Midbrain (tissue), 1 donor: ENCODE measurements at places on chromosomes 3 and 15.

- no peak for DNase-seq
These were observed 262.7 kb downstream of the MEX3B start for GRCh38 chr15:81783076-81783475.

- no peak for DNase-seq
These were observed 20.9 kb downstream of the CXCR6 start for GRCh38 chr3:45964139-45964538.

DNA sequence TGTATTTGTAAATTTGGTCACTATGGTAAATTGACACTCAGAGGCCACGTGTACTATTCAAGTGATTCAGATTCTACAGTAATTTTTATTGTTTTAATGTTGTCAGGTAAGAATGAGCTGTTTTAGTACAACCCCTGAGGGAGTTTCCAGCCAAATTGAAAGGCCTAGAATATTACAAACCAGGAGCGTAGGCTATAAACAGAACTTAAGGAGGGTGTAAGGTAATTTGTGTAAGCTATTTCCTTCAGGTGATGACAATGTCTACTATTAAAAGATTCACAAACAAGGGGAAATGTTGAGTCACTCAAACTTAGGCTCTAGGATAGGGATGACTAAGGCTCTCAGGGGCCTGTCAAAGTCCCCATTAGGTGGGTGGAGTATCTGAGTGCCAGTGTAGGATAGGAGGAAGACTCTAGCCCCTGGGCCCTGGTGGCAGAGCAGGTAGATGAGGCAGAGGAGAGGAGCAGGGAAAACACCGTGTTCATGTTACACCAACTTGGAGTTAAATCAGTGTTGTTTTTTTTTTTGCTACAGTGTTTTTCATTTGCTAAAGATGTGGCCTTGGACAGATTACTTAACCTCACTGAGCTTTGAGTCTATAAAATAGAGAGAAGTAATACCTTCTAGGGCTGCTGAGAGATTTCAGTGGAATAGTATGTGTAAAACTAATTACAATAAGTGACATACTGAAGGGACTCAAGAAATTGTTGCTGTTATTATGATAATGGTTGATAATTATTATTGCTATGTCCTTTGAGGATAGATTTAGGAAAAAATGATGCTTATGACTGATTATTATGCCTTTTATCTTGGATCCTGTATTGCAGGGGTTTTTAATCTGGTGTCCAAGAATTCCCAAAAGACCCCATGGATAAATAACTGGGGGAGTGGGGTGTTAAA is 10.3 kb downstream of the TM4SF1 start:
- no peak for DNase-seq

DNA sequence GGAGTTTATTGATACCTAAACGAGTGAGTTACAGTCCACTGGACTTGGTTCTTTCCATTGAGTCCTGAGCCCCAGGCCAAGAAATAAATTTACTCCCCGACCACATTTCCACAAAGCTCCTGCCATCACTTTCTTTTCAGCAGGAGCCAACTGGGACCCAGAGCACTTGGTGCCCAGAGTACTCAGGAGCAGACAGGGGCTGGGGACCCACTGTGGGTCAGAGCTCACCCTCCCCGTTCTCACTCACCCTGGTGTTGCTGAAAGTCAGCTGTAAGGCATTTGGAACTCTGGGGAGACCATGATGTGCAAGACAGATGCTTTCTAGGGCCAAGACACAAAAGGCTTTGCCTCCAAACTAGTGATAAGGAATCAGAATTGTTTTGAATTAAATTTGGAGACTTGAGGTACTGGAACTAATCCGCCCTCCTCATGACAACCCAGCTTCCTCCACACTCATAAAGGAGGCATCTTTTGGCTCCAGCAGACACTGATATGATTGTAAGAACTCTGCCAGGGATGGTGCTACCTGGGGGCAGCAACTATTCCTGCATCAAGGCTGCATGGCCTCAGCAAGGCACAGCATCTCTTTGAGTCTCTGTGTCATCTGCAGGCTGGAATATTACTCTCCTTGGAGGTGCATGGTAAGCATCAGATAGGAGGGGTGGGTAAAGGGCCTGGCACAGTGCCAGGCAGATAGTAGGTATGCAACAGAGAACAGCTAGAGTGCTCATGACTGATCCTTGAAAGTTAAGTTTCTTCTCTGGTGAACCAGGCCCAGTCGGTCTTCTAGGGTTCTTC is 7.3 kb upstream of the CAMK1 start:
- DNase-seq: no peak
